ENCODE measurements at places on chromosomes 5 and 9.

DNA sequence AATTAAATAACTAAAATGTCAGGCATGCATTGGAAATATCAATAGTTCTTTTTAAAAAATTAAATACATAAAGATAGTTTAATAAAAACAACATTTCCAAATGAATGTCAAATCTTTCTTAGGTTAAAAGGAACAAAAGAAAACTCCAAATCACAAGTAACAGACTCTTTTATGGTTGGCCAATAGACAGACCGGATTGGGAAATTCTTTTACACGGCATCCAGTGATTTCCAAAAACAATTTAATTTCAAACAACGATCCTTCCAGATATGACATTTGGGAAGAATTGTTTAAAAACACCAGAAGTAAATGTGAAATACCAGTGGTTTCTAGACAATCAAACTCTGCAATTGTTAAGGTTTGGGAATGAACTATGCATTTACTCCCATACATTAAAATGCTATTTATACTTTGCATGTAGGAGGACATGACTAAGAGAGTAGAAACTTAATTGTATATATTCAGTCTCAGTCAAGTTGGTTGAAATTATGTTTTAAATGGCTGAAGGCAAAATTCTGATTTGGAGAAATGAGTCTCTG, 32.8 kb downstream of the ZNF474 start:
- DNase-seq: no peak

DNA sequence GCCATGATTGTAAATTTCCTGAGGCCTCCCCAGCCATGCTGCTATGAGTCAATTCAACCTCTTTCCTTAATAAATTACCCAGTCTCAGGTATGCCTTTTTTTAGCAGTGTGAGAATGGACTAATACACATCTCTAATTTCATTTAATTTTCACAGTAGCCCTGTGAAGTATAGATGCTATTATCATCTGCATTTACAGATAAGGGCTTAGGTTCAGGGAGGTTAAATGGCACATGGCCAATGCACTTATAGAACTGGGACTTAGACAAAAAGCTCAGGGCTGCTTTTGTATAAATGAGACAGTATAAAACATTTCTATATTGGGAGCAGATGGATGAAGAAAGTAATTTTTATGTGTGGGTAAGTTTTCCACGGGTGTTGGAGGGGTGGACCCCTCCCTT, 62.9 kb upstream of the PANK3 start:
- no peak for DNase-seq

DNA sequence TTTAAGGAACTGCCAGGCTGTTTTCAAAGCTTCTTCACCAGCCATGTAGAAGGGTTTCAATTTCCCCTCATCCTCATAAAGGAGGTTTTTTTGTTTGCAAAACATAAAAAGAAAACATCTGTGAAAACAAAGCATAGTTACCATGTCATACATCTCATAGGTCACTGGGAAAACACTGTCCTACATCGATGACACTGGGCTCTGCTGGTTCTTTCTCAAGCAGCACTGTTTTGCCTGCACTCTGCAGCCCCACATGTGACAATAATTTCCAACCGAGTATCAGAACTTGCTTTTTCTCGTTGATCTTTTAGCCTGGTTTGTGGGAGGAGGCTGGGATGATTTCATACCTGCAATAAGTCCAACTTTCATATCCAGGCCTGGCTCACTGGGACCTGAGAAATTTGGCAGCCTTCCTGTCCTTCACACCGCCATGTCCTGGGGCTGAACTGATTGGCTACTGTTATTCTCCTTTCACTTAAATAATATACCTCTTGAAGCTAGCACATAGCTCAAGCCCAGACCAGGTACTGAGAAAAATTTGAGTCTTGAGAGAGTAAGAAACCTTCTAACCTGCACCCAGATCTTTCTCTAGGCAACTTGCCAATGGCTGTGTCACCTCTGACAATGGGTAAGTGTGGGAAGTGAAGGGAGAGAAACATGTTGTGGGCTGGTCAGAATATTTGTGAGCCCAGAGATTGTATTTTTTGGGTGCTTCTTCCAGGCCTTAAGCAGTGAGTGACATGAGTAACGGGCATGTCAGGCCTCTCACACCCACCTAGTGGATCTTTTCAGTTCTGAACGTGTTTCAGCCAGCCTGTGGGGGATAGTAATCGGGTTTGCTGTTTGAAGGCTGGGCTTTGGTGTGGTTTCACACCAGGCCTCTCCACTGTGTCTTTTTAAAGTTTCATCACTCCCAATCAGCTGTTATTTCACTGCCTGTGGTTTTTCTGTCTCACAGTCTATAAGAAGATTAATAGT, 502.8 kb downstream of the NTRK2 start:
- no peak for DNase-seq

GRCh38 chr5:102941111-102941510, 178.8 kb downstream of the GIN1 start:
- DNase-seq: no peak

DNA sequence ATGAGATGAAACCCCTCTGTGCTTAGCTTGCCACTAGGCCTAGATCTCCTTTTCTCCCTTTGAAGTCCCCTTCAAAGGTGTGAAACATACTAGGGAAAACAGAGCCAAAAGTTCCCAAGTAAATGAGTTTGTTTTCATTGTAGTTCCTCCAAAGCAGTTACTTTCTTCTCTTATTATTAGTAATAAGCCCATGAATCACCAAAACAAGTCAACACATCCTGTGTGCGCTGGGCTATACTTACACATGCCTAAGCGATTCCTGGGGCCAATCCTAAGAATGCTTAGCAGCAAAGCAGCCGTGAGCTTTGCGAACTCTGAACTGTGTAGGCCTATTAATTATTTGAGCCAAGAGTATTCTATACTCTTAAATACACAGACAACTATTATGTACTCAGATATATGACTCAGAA, 7.6 kb downstream of the ENC1 start:
- DNase-seq: no peak

GRCh38 chr9:120924698-120925534, 1.7 kb downstream of the TRAF1 start:
- DNase-seq: no peak

DNA sequence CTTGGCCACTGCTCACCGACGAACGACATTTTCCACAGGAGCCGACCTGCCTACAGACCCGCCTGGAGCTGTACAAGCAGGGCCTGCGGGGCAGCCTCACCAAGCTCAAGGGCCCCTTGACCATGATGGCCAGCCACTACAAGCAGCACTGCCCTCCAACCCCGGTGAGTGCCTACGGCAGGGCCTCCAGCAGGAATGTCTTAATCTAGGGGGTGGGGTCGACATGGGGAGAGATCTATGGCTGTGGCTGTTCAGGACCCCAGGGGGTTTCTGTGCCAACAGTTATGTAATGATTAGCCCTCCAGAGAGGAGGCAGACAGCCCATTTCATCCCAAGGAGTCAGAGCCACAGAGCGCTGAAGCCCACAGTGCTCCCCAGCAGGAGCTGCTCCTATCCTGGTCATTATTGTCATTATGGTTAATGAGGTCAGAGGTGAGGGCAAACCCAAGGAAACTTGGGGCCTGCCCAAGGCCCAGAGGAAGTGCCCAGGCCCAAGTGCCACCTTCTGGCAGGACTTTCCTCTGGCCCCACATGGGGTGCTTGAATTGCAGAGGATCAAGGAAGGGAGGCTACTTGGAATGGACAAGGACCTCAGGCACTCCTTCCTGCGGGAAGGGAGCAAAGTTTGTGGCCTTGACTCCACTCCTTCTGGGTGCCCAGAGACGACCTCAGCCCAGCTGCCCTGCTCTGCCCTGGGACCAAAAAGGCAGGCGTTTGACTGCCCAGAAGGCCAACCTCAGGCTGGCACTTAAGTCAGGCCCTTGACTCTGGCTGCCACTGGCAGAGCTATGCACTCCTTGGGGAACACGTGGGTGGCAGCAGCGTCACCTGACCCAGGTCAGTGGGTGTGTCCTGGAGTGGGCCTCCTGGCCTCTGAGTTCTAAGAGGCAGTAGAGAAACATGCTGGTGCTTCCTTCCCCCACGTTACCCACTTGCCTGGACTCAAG, 1.5 kb downstream of the CSF2 start:
- no peak for DNase-seq

DNA sequence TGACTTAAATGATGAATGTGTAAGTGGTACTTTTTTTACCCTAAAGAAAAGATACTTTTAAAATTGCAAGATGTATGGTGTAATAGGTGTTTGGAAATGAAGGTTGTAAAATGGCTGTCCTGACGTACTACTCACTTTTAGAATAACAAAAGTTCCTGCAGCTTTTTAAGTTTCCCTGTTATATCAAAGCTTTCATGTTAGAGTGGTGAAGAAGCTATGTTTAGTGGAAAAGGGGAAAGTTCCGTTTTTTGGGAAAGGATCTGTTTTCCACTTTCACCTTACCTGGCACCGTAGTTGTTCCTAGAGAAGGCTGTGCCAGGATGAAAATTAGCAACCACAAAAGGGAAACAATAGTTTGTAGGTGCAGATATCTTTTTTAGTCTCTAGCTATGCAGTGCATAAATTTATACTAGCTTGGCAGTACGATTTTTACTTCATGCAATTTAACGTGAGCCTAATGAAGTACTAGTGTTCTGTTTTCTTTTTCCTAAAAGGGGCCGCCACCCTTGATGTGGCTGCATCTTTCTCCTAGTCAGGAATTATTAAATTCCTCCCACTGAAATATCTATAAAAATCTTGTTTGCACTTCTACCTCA, 1.3 kb downstream of the TNPO1 start:
- DNase-seq: no peak

DNA sequence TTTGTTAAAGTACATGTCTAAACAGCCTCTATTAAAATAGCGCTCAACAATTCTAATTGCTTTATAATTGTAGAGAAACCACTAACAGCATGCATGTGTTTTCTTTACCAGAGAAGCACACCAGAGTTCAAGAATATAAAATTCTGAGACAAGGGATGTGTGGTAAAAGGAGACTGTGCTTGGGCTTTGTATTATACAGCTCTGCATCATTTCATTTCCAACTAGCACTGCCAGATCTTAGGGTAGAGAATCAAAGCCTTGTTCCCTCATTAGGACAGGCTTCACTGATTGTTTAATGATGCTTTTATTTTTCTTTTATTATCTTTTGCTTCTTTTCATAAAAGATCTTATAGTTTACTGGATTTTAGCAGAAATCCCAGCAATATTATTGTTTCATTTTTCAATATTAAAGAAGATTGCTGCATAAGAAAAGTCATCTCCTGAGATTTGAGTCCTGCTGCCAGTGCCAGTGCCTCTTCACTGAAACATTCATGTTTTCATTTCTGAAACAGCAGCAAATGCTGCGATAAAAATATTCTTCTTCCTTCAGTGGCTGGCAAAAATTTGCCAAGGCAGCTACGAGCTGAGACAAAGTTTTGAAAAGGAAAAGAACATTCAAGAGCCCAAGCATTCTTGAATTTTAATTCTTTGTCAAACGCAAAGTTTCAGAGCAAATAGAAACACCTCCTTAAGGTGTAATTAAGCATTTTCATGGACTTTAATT, 491.0 kb upstream of the PIK3R1 start:
- DNase-seq: no peak

DNA sequence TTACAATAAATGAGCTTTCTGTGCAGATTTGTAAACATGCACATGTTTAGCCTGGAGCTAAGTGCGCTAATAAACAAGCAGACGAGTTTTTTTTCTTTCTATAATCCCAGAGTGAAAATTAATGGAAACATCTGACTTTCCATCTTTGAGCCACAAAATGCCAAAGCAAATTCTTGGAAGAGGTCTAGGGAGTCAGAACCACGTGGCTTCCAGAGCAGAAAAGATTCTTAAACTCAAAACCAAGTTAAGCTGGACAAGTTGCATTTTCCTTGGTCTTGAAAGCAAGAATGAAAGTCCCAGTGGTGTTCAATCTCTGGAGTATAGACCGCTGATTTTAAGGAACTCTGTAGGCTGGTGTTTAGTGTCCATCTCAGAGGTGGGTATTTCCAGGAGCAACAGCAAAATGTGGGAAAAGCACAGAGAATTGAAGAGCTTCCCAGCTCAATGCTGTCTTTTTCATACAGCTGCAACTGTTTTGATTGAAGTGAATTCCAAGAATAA, 71.4 kb downstream of the MYO10 start:
- no peak for DNase-seq
